NCI-H1930 (cell line): ENCODE measurements at places on chromosomes 7 and 10.
A peak's percentile ranks its signal among the peaks of the same experiment; 100 is the strongest.

DNA sequence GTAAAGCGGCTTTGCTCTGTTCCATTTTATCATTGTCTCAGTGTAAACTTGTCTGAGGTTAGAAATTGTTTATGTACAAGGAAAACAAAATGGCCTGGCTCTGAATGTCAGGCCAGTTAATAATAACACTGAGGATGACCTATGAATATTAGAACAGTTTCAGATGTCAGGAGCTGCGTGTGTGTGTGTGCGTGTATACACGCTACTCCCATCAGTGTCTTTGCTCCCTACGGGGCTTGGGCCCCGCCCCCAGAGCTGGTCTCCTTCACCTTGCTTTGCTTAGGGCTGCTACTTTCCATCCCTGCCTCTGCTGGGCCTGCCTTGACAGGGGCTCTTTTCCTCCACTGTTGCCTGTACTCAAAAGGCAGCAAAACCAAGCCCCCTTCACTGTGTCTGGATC lies 142.3 kb upstream of the BET1 start:
- DNase-seq = no peak

GRCh38 chr10:12687996-12688395 lies 313.5 kb downstream of the CCDC3 start:
- DNase-seq = no peak

GRCh38 chr7:22728401-22729029 lies 1.5 kb downstream of the IL6 start:
- DNase-seq = no peak

- no peak for DNase-seq
Measured at GRCh38 chr7:108441392-108441955, 14.8 kb downstream of the NRCAM start.

GRCh38 chr10:38143587-38143986 lies 49.5 kb downstream of the ZNF37A start:
- no peak for DNase-seq

- no peak for DNase-seq
Measured at GRCh38 chr7:138349841-138350700, 110.0 kb upstream of the TRIM24 start.

DNA sequence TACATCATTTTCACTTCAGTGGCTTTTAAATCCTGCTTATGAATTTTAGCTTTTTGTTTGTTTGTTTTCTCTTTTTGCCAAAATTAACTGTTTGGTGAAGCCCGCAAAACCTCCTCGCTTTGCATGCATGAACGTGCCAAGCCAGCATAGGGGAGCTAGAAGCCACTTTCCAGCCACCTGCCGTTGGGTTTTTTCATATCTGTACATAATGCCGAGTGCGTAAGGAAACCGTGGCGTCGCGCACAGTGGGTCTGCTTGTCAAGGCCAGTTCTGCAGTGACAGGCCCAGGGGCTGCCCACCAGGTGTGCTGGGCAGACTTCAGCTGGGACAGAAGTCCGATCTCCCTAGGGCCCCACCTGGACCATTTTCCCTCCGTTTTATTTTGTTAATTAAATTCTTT lies 41.1 kb downstream of the WIPI2 start:
- DNase-seq = no peak

GRCh38 chr7:13827716-13828115 lies 161.8 kb downstream of the ETV1 start:
- DNase-seq = no peak

DNA sequence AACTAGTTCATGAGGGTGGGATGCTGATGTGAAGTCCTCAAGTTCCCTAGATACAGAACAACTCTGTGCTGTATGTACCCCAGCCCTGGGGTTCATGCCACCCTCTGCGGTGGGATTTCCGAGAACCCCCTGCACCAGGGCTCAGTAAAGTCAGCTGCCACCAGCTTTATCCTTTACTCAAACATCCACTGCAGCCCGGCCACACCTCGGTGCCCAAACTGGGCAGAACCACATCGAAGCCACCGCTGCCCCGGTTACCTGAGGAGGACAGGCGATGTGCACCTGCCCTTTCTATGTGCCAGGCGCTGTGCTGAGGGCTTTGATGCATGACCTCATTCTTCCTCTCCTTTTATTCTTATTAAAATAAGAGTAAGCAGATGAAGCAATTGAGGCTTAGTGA lies 9.9 kb upstream of the CALML5 start:
- DNase-seq = no peak

DNA sequence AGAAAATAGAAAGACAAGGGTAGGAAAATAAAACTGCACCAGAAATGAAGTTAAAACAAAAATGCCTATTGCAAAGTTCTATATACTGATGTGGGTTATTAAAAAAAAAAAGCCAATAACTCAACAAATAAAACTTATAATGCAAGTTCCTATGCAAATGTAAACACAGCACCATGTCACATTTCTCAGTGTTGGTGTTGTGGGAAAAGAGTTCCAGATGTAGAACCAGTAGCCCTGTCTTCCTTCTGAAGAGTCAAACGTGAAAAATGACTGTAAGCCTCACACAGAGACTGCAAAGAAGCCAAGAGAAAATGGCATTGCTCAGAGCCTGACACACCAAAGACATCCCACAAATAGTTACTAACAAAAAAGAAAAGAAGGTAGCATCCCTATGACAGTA lies 10.1 kb downstream of the PON2 start:
- no peak for DNase-seq

GRCh38 chr10:28627102-28627501 lies 50.2 kb upstream of the BAMBI start:
- no peak for DNase-seq

DNA sequence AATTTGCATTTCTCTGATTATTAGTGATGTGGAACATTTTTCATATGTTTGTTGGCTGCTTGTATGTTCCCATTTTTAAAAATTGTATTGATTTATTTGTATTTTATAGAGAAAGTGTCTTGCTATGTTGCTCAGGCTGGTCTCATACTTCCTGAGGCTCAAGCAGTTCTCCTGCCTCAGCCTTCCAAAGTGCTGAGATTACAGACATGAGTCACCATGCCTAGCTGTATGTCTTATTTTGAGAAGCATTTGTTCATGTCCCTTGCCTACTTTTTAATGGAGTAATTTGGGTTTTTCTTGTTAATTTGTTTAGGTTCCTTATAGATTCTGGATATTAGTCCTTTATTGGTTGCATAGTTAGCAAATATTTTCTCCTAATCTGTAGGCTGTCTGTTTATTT lies 214.2 kb upstream of the KAT6B start:
- DNase-seq = no peak

DNA sequence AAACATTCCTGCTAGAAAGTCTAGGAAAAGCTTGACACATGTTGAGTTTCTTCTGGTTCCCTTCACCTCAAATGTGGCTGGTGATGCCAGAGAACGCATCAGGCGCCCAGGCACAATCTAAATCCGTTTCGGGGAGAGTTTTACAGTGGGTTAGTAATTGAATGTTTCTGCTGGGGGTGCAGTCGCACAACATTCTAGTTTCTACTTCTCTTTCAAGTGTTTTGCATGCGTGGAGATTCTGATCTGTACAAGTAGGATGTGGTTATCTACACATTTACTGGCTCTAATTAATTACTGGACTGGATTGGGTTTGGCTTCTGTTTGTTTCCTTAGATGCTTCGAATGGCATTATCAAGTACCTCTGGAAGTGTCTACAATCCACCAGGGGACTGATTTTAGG lies 173.8 kb downstream of the TMEM26 start:
- no peak for DNase-seq

DNA sequence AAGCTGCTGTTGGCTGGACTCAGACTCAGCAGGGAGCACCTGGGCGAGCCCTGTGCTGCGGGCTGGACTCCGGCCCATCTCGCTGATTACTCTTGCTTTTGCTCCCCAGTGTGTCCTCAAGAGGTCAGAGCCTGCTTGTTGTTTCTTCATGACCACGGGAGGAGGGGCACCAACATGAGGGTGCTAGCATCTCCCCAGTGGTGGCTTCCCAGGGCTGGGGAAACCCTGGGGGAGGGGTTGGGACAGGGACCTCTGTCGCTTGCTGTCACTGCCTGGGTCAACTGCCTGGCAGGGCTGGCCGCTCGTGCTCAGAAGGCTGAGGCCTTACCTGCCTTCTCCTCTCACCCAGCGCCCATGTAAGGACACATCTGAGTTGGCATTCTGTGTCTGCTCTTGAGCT lies 152.3 kb upstream of the SHH start:
- DNase-seq = no peak

- DNase-seq = no peak
Measured at GRCh38 chr7:111710839-111711380, 148.6 kb upstream of the IMMP2L start.

DNA sequence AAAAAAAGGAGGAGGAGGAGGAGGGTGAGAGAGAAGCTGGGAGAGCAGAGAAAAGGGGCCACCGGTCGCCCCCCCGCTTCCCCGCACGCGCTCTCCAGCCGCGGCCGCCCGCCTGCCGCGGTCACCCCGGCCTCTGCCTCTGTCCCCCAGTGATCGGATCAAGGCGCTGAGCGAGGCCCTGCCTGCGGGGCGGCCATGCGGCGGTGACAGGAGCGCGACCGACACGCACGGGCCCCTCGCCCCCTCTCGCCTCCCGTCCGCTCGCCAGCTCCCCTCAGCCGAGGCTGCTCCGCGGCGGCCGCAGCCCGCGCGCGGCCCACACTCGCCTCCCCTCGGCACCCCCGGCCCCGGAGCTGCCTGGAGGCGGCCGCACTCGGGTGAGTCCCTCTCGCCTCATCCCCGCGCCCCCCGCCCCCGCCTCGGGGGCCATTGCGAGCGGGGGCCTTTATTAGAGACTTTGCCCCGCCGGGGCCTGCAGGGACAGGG lies at the start of gene GTF2I:
TSS of gene GTF2I (plus strand) at position 27 of the 486 bp plus-strand sequence. CDS start 31,411 bp downstream, outside the sequence.
- DNase-seq = no peak

- no peak for DNase-seq
Measured at GRCh38 chr7:43482679-43483252, 100.1 kb upstream of the STK17A start.

GRCh38 chr10:69831231-69831855 lies 29.6 kb downstream of the COL13A1 start:
- no peak for DNase-seq

DNA sequence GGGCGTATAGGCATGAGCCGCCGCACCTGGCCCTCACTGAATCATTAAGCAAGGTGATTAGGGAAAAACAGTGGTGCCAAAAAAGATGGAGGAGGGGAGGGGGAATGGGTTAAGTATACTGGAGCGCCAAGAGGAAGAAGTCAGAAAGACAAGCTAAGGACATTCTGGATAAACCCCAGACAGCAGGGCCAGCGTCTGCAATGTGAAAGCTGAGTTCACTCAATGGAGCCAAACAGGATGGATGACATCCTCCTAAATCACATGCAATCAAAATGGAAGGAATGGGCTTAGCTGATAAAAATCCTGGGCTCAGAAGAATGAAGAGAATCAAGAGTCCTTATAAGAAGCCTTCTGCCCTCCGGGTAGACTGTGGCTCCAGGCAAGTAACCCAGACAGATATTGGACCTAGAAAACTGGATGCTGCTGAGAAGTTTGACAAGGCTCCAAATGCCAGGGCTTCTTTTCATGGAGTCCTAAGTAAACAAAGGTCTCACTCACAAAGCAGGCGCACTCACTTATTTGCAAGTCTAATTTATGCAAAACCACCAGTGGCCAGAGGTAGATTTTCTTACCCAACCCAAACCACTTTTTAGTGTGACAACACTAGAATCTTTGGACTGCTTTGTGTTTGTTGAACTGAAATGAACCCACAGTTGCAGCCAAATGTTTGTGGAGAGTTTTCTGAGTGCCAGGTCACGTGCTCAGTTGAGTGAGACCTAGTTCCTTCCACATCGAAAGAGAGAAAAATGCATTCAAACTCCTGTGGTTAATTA lies 519.1 kb upstream of the AUTS2 start:
- no peak for DNase-seq

DNA sequence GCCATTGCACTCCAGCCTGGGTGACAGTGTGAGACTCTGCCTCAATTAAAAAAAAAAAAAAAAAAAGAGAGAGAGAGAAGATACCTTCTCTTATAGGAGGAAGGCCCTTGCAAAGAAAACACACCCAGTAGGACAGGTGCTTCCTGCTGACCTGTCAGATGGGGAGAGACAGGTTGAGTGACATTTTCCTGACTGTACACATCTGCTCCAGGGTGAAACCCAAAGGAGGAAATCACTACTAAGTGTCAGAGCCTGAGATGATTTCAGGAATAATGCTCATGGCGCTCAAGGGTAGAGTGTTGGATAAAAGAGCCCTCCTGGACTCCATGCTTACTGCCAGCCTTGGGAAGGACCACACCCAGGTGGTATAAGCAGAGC lies 1.7 kb upstream of the STN1 start:
- no peak for DNase-seq

DNA sequence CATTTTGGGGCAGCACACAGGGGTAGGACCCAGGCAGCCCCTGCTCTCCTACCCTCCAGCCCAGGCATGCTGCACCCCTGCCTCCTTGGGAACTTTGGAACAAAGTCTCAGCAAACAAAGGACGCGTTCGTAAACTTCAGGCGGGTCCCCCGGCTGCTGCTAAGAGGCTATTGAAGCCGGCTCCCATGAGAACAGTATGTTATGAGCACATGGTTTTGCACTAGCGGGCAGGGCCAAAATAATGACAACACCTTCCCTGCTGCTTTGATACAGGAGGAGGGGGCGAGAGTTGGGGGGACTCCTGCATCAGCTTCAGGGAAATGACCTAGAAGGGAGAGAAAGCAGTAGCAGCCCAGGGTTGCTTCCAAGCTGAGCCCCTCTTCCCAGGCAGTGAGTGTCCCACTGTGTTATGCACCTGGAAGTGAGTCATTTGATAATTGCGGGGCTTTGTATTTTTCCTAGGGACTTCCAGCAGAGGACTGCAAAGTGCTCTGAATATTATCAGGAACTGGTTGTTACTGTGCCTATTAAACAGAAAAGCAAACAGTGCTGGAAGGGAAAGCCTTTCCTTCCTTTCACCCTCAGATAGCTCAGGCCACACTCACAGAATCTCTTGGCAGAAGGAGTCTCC lies 6.9 kb downstream of the ITPRIP start:
- peak; percentile 6 for DNase-seq

DNA sequence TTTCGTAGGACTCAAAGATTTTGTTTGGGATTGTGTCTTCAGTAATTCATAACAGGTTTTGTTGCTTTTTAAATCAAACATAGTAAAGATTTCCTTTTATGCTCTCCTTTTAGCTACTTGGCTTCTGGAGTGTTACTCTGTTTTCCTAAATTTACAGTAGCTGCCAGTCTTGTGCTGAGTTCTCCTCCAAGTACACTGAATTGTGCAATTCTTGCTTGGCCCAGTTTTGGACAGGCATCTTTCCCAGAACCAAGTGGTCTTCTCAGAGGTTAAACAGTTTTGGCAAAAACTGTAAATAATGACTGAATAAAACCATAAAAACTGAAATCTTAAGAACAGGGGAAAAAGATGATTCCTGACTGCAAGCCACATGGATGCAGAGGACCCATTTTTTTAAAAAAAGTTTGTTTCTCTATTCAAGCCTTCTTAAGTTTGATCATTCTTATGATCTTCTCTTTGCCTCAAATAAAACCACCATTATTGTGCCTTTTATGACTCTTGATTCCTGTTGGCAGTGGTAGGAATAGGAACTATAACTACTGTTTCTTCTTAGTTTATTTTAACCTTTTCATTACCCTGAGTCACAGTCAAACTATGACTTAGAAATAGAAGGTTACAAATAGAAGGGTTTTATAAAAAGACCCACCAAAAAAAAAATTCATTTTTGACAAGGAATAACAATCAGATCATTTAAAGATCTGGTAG lies 88.0 kb downstream of the MDFIC start:
- DNase-seq = no peak

GRCh38 chr7:87356448-87356847 lies 11.0 kb downstream of the CROT start:
- no peak for DNase-seq

GRCh38 chr10:12459340-12459739 lies 110.0 kb downstream of the CAMK1D start:
- no peak for DNase-seq

GRCh38 chr10:102279104-102279503 lies 33.8 kb downstream of the GBF1 start:
- DNase-seq = no peak
